ENCODE measurements at places on chromosomes 16 and 17.

DNA sequence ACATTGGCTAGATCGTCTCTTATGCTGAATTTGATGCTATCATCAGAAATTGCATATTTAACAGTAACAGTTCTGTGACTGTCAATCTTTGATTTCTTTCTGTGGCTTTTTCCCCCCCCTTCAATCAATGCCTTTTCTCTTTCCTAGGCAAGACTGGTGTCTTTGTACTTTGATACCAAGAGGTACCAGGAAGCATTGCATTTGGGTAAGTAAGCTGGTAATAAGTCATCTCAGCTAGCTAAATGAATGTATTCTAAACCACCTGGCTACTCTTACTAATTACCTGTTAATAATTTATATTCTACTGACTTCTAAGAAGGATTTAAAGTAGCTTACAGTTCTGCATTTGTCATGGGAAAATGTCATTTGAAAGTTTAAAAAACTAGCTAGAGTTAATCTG, 20.1 kb downstream of the PSMD11 start:
- DNase-seq = no peak

GRCh38 chr16:55574811-55575210, 8.3 kb downstream of the CAPNS2 start:
- DNase-seq = no peak

DNA sequence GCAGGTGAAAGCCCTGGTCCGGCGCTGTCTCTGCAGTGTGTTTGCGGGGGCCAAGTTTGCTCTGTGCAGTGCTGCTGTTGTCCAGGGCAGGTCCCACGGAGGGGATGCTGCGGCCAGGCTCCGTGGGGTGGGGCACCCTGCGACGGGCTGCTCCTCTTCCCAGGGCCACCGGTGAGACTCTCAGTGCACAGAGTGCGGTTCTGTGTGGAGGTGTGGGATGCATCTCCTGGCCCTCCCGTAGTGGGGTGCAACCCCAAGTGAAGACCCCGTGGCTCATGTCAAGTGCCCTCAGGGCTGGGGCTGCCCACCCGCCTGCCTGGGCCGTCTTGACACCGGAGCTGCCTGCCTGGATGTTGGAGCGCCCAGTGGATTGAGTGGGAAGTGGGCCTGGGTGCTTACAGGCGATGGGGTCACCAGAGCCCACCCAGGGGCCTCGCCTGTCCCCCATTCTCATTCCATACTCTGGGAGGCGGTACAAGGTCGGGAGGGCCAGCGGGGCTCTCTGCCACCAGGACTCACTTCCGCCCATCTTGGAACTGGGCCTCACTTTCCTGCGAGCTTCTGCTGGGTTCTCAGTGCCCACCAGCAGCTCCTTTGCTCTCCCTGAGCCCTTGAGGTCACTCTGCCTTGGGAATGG, 119.9 kb downstream of the BANP start:
- no peak for DNase-seq

DNA sequence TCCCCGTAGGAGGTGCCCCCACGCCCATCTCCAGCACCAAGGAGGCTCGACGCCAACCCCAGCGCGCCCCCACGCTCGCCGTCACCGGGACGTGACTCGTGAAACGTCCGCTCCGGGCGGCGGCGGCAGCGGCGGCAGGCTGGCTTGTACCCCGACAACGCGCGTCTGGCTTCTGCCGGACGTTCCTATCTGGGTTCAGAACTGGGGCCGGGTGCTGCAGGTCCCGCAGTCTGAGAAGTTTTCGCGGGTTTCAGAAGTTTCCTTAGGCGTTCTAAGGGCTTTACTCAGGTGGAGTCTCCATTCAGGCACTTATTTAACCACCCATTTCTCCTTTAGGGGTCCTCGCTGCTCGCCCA, 672 bp upstream of the ALKBH5 start:
- DNase-seq = no peak

DNA sequence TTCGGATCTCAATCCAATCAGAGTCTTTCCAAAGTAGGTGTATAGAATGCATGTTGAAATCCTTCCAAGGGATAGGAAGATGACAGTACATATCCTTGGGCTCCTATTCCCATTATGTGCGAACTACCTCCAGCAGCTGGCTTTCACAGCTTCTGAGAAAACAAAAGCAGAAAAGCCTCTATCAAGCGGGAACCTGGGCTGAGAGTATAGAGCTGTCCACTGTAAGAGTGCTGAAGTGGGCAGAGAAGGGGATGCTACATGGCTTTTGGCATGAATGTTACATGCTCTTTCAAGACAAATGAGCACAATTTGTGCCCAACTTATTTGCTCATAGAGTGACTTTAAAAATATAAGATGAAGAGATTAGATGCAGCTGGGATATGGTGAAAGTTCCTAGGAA, 993.5 kb downstream of the CDH8 start:
- DNase-seq = peak; percentile 1

DNA sequence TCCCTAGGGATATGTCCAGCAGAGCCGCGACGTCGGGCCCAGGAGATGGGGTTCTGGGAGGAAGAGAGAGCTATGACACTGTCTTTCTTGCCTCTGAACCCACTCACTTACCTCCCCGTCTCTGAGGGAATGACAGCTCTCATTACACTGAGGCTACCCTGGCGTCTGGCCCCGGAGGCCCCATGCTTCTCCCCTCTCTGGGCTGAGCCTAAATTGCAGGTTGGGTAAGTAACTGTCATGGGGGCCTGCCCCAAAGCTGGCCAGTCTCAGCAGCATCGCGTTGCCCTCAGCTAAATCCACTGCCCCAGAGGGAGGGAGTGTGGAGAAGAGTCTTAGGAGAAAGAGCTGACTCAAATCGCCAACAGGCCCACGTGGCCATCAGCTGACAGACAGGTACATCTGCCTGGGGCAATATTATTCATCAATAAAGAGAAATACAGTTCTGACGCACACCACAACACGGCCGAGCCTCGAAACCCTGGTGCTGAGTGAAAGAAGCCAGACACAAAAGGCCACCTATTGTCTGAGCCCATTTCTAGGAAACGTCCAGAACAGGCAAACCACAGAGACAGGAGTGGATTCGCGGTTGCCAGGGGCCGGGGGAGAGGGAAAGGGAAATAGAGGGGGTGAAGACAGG, 156.4 kb downstream of the C16orf95 start:
- DNase-seq = no peak

GRCh38 chr16:81614654-81615359, 164.3 kb upstream of the PLCG2 start:
- DNase-seq = no peak

DNA sequence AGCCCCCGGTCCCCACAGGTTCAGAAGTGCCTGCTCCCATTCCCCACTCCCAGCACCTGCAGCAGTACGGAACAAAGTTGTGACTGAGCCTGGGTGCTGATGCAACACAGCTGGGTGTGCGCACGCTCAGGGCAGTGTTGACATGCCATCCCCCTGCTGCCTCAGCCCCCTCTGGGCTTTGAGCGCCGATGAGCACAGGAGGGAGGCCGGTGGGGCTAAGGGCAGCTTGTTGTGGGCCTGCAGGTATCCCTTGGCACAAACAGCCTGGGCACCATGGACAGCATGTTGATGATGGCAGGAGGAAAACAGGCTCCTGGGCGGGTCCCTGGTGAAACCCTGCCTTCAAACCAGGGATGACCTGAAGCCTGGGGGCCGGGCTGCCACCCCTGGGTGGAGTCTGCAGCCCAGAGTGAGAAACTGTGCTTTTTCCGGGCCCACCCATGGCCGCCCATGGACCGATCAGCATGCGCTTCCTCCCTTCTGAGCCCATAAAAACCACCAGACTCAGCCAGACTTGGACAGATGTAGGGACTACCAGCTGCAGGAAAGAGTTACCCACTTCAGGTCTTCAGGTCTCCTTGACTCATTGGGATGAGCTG, 175.5 kb downstream of the PHKB start:
- no peak for DNase-seq

DNA sequence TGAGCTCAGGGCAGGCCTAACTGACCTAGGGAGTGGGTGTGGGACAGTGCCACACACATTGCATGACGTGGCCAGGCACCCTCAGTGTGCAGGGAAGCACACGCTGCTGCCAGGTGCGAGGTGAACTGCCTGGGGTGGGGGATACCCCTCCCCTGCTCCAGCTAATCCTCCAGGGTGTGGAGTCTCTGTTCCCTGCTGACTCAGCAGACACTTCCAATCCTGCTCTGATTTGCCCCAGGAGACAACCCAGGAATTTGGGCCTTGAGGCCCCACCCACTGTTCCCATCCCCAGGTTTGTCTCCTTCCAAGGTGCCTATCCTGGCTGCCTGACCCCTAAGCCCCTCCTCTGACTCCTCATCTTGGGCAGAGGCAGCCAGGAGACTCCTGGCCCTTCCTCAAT, 10.7 kb downstream of the DLX3 start:
- no peak for DNase-seq

DNA sequence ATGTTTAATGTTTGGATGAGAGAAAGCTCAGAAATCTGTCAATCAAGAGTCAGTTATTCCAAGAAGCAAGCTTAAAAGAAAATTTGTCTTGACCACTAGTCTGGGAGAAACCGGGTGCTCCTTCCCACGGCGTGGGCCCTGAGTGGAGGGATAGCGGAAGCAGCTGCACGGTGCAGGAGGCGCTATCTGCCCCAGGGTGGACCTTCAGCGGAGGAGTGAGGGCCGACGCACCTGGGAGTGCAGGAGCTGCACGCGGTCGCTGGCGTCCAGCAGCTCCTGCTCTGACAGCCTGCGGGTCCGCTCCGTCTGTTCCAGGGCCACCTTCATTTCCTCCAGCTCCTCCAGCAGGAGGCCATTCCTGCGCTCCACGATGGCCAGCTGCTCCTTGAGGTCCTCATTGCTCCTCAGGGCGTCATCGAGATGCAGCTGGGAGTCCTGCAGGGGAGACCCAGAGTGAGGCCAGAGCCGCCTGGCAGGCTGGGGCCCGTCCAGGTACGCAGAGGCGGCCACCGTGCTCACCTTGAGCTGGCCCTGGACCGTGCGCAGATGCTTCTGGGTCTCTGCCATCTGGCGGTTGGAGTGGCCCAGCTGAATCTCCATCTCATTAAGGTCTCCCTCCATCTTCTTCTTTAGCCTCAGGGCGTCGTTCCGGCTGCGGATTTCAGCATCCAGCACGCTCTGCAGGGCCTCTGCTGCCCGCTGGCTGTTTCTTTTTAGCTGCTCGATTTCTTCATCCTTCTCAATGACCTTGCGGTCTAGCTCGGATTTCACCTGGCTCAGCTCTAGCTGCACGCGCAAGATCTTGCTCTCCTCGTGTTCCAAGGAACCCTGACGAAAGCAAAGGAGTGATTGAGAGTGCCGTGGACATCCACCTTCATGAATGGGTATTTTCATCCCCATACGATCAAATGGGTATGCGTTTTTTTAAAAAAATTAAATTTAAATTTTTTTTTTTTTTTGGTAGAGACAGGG, 63.5 kb downstream of the MYH13 start:
- no peak for DNase-seq

DNA sequence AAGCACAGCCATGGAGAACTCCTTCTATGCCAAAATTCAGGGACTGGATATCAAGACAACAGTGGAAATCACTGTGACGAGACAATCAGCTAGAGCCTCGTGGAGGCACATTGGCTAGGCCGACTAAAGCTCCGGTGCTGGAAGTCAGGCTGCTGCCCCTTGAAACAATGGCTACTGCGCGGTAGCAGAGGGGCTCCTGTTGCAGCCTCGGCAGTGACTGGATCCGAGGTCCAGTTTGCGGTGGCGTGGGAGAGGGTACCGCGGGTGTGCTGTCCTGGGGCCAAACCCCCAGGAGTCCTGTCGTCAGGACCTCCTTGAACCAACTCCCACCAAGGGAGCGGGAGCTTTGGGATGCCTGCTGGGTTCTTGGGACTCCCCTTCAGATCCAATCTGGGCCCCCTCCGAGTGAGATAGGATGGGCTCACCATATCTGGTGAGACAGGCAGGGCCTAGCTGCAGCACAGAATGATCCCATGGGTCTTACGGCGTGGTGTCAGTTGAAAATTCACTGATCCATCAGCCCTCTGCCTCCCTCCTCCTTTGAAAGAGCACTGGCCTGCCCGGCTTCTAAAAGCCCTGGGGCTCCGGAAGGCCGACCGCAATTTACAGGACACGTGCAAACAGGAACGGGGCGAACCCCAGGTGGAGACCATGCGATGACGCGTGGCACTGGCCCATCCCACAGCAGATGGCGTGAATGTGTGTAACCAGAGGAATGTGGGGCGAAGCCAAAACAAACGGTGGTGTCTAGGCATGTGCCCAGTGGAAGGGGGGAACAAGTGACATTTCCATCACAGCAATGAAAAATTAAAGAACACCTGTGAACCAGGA, 15.8 kb upstream of the KCNJ18 start:
- DNase-seq = no peak

DNA sequence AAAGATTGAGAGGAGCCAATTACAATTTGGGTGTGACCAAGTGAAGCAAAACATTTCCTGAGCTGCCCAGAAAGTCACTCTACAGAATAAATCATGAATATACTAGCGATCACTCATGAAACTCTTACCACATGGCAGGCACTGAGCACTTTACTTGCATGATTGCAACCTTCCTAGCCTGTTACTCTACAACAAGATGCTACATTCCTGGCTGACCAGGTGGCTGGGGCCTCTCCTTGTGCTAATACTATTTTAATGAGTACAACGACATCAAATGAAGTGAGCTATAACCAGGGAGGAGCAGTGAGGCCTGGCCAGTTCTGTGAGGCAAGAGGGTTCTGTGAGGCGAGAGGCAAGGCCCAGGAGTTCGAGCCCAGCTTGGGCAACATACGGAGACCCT, 75.2 kb downstream of the CPPED1 start:
- no peak for DNase-seq

Data from right lung (tissue), 10 donors.